Stimulated activated CD8-positive, alpha-beta memory T cell treated with anti-CD3 and anti-CD28 coated beads, Interleukin-4, amount 100 ng/mL, for 1 hour (primary cell): ENCODE measurements at places on chromosomes 7 and 10.
A peak's percentile ranks its signal among the peaks of the same experiment; 100 is the strongest.

DNA sequence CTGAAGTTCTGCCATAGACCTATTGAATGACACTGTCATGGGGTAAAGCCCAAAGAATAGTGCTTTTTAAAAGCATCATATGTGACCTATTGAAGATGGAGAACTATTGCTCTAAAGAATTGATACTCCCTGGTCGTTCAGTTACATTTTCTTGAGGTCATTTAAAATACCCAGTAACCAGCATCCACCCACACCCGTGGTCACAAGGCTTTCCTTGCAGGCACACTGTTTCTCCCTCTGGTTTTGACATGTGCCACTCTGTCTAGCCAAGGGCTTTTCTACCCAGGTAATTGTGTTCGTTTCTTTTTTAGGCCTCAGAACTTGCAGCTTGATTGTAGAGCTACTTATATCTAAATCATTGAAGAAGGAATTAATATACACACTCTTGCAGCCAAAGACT is 68.3 kb upstream of the LYZL2 start:
- no peak for DNase-seq

GRCh38 chr10:82313401-82313800 is 438.4 kb downstream of the NRG3 start:
- no peak for DNase-seq

- no peak for DNase-seq
Measured at GRCh38 chr7:108285003-108285368, 154.8 kb upstream of the LAMB4 start.

- DNase-seq: peak; percentile 73
Measured at GRCh38 chr7:64665980-64666662, at the start of gene ZNF107. Gene ZNF107, plus strand, starts transcription at chr7:64666133. Its CDS starts 150 bp downstream, at chr7:64666283.

DNA sequence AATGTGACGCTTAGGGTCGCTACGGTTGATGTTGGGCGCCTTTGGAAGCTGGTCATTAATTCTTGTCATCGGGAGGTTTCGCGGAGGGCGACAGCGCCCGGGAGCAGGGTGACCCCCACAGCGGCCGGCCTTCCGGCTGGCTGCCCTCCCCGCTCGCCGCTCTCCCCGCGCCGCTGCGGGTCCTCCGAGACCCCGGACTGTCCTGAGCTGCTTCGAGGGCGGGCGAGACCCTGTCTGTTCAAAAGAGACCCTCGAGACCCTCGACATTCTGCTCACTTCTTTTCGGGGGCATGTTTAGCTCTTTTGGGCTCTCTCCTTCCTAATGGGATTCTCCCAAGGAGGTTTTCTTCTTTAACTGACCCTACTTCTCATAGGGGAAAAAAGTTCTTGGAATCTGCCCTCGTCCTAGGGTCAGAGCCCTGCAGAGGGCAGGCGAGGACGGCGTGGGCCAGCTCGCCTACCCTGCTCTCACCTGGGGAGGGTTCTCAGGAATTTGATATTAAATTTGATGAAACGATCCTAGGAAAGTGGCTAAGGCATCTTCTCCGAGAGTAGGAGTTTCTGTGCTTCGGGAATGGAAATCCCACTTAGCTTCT is 257.0 kb downstream of the OTUD1 start:
- no peak for DNase-seq

- DNase-seq: no peak
Measured at GRCh38 chr10:126242397-126243260, 145.6 kb downstream of the ADAM12 start.

DNA sequence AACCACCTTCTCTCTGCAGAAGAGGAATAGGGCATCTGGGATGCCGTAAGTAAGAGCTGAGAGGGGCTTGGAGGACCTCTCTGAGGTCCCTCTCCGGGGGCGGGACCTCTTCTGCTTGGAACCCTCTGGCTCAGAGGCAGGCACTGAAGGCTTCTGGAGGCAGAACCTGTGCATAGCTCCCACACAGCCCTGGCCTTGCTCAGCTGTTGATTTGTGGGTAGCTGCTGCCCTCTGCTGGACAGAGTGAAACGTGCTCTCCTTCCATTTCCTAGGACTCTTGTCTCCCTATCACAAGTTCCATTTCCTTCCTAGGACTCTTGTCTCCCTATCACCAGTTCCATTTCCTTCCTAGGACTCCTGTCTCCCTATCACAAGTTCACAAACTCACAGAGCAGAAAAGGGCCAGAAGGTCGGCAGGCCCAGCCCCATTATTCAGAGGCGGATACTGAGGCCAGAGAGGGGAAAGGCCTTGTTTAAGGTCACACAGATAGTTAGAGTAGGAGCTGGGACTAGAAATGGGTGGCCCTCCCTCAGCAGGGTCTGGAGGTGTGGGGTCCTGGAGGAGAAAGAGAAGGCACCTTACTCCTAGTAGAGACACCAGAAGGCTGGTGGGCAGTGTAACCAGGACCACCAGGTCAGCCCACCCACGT is 30.3 kb upstream of the GARS1 start:
- DNase-seq: peak; percentile 49

GRCh38 chr7:101186844-101187428 is 6.8 kb upstream of the NAT16 start:
- DNase-seq: no peak

DNA sequence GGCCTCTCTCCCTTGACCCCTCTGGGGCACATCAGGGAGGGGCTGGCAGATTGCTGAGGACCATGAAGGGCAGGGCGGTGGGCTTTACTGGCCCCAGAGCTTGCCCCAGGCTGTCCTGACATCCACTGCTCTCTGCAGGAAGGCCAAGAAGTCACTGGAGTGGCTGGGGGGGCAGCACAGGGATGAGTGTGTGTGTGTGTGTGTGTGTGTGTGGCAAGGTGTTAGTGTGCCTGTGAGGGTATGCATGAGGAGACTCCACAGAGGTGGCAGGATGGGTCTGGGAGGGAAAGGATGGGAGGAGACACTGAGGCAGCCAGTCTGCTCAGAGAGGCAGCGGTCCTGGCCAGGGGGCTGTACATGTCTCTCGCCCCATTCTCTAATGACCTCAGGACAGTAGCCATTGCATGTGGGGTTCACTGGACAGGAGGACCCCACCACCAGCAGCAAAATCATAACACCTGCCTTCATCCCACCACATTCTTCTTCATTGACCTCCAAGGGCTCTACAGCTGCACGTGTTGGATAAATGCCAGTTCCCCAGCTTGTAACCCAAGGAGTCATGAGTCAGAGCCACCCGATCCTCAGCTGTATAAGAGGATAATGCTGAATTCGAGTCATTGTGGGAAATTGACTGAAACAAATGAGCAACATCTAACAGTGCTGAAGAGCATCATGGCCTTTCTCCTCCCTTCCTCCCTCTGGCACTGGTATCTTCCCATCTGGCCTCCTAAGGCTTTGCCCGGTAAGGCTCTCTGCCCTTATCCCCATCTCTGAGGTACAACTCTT is 720.5 kb downstream of the GRID1 start:
- no peak for DNase-seq

DNA sequence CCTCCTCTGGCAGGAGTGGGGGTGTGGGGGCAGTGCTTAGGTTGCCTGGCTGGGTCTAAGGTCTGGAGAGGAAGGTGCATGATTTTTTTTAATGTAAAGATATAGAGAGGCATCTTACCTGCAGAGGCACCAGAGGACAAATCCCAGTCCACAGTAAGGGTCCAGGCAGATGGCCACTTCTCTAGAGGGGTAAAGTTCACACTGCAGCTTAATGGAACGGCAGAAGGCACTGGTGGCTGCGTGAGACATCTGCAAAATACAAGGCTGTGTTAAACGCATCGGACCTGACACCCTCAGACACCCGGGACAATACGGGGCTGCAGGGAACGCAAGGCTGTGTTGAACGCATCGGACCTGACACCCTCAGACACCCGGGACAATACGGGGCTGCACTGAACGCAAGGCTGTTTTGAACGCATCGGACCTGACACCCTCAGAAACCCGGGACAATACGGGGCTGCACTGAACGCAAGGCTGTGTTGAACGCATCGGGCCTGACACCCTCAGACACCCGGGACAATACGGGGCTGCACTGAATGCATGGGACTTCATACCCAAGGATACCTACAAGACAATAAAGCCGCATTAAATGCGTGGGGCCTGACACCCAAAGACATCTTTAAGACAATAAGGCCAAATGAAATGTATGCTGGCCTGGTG is 206.0 kb downstream of the ZMYND11 start:
- no peak for DNase-seq

- no peak for DNase-seq
Measured at GRCh38 chr10:124545351-124546054, 83.9 kb downstream of the LHPP start.

DNA sequence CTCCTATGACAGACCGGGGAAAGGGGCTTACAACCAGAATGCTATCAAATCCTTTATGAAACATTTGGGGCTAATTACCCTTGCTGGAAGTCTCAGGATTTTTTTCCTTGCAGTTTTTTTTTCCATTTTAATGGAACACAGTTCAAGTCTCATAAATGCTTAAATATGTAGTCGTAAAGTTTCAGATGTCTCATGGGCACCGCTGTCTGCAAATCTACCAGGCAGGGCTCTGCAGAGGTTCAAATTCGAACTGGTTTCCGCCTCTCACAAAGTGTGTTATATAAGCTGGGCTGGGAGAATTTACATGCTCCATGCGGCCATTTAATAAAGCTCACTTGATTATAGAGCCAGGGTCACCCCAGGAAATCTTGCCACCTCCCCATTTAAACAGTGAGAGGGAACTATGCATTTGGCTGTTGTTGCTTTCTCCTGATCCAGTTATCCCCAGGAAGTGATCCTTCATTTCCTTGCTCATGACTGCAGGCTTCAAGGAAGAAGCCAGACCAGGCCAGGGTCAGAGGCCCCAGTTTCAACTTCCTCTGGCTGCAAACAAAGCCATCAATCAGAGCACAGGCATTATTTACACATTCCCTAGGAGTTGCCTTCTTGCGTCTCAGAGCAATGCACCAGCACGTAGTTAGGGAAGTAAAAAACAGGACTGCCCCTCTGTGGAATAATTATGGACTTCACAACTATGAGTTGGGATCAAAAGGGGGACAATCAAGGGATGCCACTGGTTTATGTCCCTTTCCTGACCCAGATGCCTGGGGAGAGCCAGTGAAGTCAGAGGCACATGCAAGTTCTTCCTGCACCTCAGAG is 358.8 kb downstream of the PRPF18 start:
- no peak for DNase-seq

- peak; percentile 35 for DNase-seq
Measured at GRCh38 chr10:110535958-110536891, 31.3 kb upstream of the SMC3 start.

DNA sequence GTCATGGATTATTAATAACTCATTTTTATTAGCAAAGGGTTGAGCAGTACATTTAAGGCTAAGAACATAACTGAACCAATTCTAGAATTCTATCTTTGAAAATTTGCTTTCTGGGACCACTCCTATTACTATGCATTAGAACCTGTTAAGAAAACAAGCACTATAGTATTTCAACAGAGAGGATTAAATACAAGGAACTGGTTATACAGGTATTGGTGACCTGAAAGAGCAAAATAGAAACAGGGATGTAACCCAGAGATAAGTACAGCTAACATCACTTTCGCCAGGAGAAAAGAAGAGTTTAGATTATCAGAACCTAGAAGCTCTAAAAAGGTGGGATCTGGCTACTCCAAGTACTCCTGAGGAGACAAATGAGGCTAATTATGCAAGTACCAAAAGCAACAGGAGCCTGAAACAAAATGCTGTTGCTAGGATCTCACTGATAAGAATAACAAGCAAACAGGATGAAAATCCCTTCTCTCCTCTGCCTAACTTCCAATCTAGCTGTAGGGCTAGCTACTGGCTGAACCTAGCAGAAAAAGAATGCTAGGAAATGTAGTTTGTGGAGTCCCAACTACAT is 32.1 kb upstream of the ELAPOR2 start:
- no peak for DNase-seq

- peak; percentile 73 for DNase-seq
Measured at GRCh38 chr7:56063882-56064625, at the start of gene SUMF2. Gene SUMF2, plus strand, starts transcription at chr7:56064286. Its CDS starts 26 bp downstream, at chr7:56064312.

GRCh38 chr10:71014021-71014805 is 125.8 kb upstream of the PCBD1 start:
- DNase-seq: no peak

DNA sequence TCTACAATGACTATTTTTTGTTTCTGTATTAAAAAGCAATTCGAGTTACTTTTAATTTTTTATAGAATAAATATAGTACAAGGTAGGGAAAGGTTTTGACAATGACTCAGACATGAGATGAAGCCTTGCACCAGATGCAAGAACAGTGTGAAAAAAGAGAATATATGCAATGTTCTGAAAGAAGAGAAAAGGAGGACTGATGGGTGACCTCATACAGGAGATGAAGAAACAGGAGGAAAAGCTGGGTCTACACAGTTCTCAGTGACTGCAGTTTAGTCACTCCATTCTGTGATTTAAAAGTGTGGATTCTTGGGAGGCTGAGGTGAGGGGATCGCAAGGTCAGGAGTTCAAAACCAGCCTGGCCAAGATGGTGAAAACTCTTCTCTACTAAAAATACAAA is 38.3 kb upstream of the YAE1 start:
- no peak for DNase-seq

DNA sequence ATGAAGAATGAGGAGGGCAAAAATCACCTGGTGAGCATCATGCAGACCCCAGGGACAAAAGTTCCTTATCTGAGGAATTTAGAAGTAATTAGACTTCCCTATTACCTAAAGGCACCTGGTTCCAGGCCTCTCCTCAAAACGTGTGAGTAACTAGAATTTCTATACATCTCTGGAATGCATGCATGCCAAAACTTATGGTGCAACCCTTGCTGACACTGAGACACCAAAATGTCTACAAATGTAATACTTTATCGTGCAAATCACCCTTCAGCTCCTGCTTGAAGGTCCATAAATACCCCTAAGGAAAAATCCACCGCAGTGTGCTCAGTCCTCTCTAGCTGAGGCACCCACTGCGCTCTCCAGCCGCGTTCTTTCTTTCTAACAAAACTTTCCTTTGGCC is 84.2 kb downstream of the PAXIP1 start:
- no peak for DNase-seq

DNA sequence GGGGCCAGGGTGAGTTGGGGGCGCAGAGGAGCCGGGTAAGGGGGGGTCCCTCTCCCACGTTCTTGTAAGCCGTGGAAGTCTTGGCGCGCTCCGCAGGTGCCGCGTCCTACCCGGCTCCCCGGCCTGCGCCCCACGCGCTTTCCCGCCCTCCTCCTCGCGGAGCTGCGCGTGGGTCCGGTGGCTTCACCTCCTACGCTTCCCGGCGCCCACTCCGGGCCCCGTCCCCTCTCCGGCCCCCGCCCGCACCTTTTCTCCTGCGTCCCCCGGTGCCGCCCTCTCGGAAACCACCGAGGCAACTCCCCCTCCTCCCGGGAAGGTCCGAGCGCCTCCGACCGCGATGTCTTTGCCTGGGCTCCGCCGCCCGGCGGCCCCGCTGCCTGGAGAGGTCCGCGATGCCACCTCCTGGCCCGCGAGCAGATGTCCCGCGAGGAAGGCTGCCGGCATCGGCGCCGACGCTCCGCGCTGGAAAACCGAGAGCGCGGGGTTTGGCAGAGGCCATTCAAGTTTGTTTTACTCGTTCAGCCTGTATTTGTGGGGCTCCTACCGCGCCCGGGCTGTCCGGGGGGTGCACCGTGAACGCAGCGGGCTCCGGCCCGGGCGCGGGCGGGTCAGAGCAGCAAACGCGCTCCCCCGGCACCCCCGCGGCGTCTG is 2.4 kb upstream of the NKX6-2 start:
- no peak for DNase-seq
